ENCODE measurements at places on chromosomes 3 and 15.

- DNase-seq, result no peak
Measured at GRCh38 chr3:164539215-164539614, 539.1 kb downstream of the SI start.

DNA sequence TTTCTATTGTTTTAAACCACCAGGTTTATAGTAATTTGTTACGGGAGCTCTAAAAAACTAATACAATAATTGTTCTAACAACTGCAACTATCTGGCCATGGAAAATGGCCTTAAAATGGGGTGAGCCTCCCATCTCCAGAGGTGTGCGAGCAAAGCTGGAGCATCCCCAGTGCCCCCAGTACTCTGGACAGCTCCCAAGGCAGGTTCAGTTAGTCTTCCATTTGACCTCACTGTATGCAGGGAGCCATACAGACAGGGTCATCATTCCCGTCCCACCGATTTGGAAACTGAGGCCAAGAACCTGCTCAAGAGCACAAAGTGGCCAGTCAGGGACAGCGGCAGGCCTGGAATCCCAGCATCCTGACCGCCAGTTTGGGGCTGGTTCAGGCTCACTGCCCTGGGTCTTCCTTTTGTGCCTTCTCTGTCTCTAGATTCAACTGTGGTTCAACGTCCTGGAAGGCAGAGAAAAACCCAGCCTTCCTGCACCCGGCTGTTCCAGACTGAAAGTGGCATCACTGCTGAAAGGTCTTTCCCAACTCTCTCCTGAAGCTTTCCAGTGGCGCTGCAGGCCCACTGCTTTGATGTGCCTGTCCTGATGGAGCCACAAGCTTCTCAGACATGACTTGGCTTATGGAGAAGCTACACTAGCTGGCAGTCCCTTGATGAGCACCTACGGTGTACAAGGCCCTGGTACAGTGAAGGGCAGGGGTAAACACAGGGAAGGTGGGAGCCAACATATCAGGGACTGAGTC lies 76.6 kb upstream of the LINGO1 start:
- DNase-seq, result peak; percentile 37

DNA sequence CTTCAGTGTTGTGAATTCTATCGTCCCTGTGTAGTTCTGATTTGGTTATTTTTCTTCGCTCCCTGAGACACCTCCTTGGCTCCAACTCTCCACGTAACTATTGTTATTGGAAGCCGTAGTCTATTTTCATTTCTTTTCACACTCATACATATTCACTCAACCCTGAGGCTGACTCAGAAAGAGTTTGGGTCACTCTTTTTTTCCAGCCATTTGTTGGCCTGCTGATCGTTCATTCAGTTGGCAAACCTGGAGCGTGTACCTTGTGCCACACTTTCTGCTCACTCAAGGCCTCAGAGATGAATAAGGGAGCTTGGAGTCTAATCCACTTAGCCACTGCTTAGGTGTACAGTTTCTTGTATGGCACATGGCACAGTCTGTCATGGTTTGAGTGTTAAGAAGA lies 22.4 kb downstream of the GYG1 start:
- no peak for DNase-seq

DNA sequence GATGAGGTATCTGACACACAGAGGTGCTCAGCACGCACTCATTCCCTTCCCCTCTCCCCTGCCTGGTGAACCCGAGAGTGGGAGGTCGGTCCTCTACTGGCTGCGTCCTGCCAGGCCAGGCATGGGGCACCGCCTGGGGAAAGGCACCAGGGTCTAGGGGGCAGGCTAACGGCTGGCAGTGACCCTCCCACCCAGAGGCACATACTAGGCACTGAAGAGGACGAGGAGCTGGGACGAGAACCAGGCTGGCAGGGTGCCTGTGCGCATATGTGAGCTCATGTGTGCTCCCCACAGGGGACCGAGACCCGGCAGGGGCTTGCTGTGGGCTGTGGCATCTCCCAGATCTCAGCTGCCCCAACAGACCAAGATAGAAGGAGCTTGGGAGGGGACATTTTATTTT lies 86.7 kb downstream of the IQSEC1 start:
- DNase-seq, result no peak

Measured in HuH-7 (cell line).